PC-9 (cell line): ENCODE measurements at places on chromosomes 11 and 22. TPM values are rescaled to one million over a fixed set of nuclear protein-coding genes. Genes with fewer than 3 reads are reported as not detected.

DNA sequence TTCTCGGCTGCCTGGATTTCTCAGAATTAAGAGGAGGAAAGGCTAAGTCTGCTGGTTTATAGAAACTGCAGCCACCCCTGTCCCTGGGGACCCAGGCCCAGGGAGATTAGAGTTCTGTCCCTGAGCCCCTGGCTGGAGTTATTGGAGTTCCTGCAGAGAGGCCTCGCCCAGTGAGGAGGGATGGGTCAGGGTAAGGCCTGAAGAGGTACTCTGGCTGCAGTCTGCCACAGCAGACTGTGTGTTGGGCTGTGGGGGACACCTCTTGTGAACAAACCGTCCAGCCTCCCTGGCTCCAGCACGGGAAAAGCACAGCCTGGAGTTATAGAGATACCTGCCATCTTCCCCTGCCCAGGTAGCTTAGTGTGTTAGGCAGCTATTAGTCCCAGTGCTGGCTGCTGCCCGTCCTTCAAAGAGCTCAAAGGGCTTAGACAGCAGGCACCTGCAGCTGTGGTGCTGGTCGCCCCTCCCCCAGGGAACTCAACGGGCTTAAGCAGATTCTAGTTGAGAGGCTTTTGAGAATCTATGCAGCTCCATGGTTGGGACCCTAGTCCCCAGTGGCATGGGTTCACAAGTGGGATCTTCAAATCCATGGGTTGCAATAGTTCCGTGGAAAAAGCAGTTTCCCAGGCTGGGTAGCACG, 36.6 kb upstream of the MUC15 start:
- H3K27me3 ChIP-seq = no peaks in the 10 kb centered on the region
- H3K4me1 ChIP-seq = no peaks in the 10 kb centered on the region
- DNase-seq = no peak
- no peaks in the 10 kb centered on the region for H3K36me3 ChIP-seq
- no peak overlapping the region for H3K4me3 ChIP-seq
- H3K27ac ChIP-seq = no peak overlapping the region

- DNase-seq = no peak
- peaks cover 8% of the 10 kb centered on the region; the same call in 1 of the 2 replicates for H3K4me1 ChIP-seq
- H3K27me3 ChIP-seq = no peaks in the 10 kb centered on the region
- H3K36me3 ChIP-seq = no peaks in the 10 kb centered on the region
- no peak overlapping the region for H3K4me3 ChIP-seq
Observed at GRCh38 chr22:32707971-32708370, 93.5 kb upstream of the TIMP3 start.

DNA sequence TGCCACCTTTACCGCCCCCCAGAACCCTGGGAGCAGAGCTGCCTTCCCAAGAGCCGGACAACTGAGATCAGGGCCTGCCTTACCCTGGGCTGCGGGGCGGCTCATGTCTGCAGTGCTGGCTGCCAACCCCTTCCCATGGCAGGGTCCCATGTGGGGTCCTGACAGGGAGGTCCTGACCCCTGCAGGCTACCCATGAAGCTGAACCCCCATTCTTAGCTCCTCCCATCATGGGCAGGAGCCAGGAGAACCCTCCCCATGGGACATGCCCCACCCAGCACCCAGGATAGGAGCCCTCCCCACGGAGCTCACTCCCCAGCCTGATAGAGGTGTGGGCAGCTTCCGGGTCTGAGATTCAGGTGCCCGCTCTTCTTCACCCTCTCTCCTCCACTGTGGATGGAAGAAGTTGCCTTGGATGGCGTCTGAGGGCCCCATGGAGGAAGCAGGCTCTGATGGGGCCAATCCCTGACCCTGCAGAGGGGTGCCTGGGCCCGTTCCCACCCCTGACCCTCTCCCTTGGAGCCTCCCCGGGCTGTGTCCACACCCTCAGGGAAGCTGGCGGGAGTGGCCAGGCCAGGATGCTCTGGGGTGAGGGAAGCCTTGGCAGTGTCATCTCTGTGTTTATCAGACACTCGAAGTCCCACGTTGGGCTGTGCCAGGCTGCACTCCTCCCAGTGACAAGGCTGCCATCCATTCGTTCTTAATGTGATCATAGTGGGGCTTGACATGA, 1508.2 kb downstream of the BRD1 start:
- H3K4me3 ChIP-seq = no peak overlapping the region
- peaks cover 99% of the 10 kb centered on the region for H3K27me3 ChIP-seq
- no peaks in the 10 kb centered on the region for H3K36me3 ChIP-seq
- no peak overlapping the region for H3K27ac ChIP-seq

GRCh38 chr11:12174477-12175143, 64.2 kb downstream of the MICAL2 start:
- 0 out of 2 replicates have a peak, but pooled peaks cover 4% of the 10 kb centered on the region for H3K36me3 ChIP-seq
- H3K4me1 ChIP-seq = peaks cover 77% of the 10 kb centered on the region
- H3K4me3 ChIP-seq = no peak overlapping the region

DNA sequence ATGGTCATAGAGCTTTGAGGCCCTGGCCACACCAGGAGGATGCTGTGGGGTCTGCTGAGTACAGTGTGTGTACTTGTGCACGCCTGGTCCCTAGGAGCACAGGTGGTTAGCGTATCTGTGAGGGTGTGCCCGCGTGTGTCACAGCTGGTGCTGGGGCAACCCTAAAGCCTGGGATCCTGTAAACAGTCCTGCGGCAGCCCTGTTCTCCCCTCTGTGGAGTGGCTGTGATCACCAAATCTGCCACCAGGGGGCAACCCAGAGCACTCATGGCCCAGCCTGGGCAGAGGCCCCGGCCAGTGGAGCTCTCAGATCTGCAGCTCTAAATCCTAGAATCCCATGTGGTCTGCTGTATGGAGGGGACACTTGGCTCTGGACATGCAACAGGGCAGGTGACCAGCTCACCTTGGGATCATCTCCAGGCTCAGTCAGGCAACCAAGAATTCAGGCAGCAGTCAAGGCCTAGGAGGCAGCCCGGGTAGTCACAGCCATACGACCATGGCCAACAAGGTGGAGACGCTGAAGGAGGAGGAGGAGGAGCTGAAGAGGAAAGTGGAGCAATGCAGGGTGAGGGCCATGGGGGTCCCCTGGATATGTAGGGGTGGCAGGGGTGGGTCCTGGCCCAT, 3.9 kb downstream of the SH3BP1 start:
- H3K4me1 ChIP-seq = peaks cover 31% of the 10 kb centered on the region
- H3K27me3 ChIP-seq = no peaks in the 10 kb centered on the region
- no peak overlapping the region for H3K4me3 ChIP-seq
- no peak overlapping the region for H3K27ac ChIP-seq
- peak; percentile 65 for DNase-seq
- H3K36me3 ChIP-seq = 0 out of 2 replicates have a peak, but pooled peaks cover 4% of the 10 kb centered on the region

GRCh38 chr11:118000850-118001228, 14.6 kb downstream of the IL10RA start:
- no peaks in the 10 kb centered on the region for H3K4me1 ChIP-seq
- peaks cover 26% of the 10 kb centered on the region; the same call in 1 of the 2 replicates for H3K27me3 ChIP-seq
- H3K4me3 ChIP-seq = no peak overlapping the region
- H3K36me3 ChIP-seq = no peaks in the 10 kb centered on the region
- DNase-seq = no peak

- no peak overlapping the region for H3K4me3 ChIP-seq
- no peak for DNase-seq
- H3K27me3 ChIP-seq = no peaks in the 10 kb centered on the region
- H3K36me3 ChIP-seq = no peaks in the 10 kb centered on the region
Observed at GRCh38 chr11:32861850-32862577, 30.6 kb upstream of the QSER1 start.

- peaks cover 72% of the 10 kb centered on the region for H3K36me3 ChIP-seq
- H3K4me3 ChIP-seq = peak overlapping the region; percentile 16; the same call in 1 of the 2 replicates
- H3K27ac ChIP-seq = peak overlapping the region; percentile 95
- peak; percentile 98 for DNase-seq
- peaks cover 65% of the 10 kb centered on the region for H3K4me1 ChIP-seq
Observed at GRCh38 chr11:34654483-34655334, 33.8 kb downstream of the EHF start.

DNA sequence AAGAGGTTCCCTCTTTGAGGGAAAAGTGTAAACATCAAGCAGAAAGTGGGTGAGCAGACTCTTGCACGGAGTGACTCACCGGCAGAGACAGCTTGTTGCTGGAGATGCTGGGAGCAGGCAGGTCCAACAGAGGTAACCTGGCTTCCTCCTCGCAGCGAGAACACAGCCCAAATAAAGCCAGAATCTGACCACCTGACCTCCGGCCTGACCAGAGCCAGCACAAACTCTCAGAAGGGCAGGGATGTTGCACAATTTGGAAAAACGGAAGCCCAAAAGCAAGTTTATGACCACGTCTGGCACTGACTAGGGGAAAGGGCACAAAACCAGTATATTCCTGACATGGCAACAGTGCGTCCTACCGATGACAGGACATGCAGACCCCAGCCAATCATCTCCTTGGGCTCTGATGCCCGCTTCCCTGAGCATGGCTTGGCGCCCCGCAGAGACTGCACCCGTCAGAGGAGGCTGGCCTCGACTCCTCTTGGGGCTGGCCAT, 5.4 kb downstream of the SMCO4 start:
- DNase-seq = peak; percentile 29
- H3K4me3 ChIP-seq = no peak overlapping the region
- H3K27ac ChIP-seq = no peak overlapping the region
- no peaks in the 10 kb centered on the region for H3K27me3 ChIP-seq

DNA sequence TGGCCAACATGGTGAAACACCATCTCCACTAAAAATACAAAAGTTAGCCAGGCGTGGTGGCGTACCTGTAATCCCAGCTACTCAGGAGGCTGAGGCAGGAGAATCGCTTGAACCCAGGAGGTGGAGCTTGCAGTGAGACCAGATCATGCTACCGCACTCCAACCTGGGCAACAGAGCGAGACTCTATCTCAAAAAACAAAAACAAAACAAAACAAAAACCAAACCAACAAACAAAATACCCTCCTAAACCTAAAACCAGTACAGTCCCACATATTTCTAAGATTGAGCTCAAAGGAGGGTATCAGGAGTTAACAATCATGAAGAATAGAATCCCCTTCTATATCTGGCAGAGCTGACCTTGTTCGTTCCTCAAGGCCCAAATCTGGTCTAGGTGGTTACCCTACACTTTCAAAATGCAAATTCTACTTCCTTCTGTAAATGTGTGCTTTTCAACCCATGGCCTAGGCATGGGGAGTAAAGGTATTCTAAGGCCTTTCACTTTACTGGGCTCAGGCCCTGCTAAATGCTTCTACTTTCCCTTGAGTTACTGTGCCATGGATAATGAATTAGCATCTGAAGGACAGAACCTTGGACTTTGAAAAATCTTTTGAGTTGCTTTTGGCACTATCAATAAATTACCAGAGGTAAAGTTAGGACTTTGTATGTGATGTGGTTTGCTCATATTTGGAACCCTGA, 10.4 kb upstream of the PPP2R1B start:
- DNase-seq = no peak
- H3K4me1 ChIP-seq = peaks cover 9% of the 10 kb centered on the region; the same call in 1 of the 2 replicates
- no peaks in the 10 kb centered on the region for H3K27me3 ChIP-seq

GRCh38 chr11:34508524-34508923, 5.1 kb downstream of the ELF5 start:
- H3K4me1 ChIP-seq = peaks cover 15% of the 10 kb centered on the region
- no peak for DNase-seq
- no peak overlapping the region for H3K27ac ChIP-seq
- no peak overlapping the region for H3K4me3 ChIP-seq

TCN2 gene
- total RNA-seq = 11.5 and 12.9 TPM in 2 replicates

DDX25 gene
- 0.26 TPM in 1 of 2 replicates, not detected in the other for total RNA-seq

PKNOX2 gene
- total RNA-seq = not detected in 2 replicates

SCGB2A2 gene
- not detected in 2 replicates for total RNA-seq

PRODH gene
- total RNA-seq = 1.1 and 4.3 TPM in 2 replicates

RAB39A gene
- not detected in 2 replicates for total RNA-seq

OR8G1 gene
- total RNA-seq = not detected in 2 replicates
